ENCODE measurements at places on chromosomes 16 and 17.

DNA sequence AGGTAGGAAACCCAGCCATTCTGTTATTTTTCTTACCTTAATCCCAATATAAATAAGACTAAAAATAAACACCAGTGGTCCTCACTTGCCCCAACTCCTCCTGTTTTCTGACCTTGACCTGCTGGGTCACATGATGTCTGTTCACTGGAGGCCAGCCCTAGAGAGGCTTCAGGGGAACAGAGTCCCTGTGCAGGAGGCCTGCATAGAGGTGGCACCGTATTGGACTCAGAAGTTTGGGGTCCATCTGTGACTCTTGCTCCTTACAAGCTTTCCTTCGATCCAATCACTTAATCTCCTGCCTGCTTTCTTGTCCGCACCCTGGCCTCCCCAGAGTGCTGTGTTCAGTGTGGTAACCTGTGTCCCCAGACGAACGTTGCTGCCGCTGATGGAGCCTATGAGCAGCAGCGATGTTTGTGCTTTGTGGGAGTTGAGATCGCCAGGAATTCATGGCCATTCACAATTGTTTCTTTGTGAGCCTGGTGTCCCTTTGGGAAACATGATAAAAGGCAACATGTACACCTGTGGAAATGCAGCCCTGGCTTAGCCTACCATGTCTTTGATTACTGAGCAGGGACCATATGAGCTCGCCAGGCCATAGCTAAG lies 4.7 kb downstream of the IGSF6 start:
- DNase-seq = no peak

GRCh38 chr16:2250652-2251295 lies 613 bp downstream of the ECI1 start:
- no peak for DNase-seq

- DNase-seq = no peak
These were observed 1.2 kb downstream of the KCNJ16 start for GRCh38 chr17:70076189-70076588.

- DNase-seq = no peak
These were observed 6.5 kb upstream of the BAHCC1 start for GRCh38 chr17:81388612-81389367.

DNA sequence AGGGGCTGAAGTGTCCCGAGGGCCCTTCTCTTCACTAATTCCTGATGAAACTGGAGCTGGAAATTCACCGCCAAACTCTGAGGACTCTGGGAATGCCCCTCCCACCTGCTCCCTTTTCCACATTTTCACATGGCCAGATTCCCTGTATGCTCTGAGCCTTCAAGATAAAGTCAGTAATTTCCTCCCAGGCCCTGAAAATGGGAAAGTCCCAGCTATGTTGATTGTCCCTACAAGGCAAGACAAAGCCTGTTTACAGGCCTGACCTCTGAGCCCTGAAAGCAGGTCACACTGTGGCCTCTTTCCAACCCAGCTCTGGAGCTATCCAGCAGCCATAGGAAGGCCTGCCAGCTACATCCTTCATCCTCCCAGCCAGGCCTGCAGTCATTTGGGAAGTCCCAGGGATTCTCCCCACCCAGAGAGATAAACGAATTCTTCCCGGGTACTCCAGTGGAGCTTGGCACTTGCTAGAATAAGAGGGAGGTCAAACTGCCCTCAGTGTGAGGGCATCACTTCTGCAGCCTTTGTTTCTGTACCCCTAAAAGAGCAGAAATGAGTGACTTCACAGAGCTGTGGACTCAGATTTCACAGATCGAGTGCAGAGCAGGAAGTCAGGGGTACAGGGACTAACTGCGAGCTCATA lies 19.6 kb upstream of the CCL2 start:
- peak; percentile 93 for DNase-seq

DNA sequence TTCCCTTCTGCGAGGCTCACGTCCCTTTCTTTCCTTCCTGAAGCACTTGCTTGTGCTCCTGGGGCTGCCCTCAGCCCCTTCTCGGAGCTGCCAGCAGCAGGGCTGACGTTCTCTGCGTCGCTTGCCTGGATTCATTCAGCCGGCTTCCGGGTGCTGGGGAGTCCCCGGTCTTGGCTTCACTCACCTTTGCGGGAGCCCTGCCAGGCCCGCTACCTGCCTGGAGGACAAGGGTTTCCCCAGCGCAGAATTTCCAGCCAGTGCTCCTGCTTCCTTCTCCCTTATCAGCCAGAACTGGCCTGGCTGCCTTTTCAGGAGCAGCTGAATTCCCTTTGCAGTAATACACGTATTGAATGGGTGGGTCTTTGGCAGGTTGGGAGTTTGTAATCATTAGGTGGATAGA lies 22.1 kb upstream of the IL17C start:
- DNase-seq = no peak

DNA sequence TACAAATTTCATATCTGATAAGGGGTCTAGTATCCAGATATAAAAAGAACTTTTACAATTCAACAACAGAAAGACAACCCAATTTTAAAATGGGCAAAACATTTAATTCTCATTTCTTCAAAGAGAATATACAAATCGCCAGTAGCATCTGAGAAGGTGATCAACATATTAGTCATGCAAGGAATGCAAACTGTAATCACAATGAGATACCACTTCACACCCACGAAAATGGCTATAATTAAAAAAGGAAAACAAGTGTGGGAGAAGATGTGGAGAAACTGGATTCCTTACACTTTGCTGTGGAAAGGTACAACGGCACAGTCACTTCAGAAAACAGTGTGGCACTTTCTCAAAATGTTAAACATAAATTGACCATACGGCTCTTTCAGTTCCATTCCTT lies 168.2 kb downstream of the VPS53 start:
- no peak for DNase-seq

DNA sequence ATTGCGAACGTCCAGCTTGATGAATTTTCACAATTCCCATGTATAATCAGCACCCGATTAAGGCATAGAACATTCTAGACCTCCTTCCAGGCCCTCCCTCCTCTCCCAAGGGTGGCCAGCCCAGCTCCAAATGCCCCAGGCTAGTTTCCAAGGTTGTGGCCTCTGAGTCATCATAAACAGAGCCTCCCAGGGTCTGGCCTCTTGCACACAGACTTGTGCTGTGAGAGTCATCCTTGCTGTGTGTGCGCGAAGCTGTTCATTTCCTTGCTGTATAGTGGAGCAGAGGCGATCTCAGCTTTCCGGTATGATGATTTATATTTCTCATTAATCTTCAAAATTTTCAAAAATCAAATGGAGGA lies 20.5 kb upstream of the JPH3 start:
- peak; percentile 86 for DNase-seq

DNA sequence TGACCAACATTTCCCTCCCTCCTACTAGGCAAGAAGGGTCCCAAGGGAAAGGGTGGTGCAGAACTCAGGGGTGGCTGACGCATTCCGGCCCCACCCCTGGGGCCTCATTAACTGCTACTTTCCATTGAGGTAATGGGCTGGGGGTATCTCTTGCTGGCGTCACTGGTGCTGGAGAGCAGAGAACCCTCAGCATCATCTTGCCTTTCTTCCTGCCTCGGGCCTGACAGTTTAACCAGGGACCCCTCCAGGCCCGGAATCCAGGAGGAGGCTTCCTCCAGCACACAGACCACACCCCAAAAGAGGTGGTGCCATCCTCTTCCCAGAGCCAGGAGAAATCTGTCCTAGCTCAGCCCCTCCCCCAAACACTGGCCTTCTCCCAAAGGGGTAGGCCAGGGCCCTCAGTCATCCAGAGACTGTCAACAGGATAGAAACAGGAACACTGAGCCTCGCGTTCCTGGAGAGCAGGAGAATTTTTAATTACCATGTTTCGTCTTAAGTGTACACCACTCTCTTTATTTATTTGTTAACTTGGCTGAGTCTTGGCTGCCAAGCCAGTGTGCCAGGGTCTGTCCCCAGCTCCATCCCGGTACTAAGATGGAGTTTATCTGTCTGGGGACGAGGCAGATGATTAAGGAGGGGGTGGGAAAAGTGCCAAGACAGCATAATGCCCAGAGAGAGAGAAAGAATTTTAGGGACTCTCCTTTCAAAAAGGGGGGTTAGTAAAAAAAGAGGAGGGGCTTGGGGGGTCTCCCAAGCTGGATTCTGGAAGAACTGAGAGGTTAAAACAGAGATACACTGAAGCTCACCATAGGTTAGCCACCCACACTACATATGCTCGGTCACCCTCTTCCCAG lies 5.1 kb downstream of the ETV4 start:
- DNase-seq = no peak

- no peak for DNase-seq
These were observed 207.0 kb downstream of the STX8 start for GRCh38 chr17:9368631-9369030.

DNA sequence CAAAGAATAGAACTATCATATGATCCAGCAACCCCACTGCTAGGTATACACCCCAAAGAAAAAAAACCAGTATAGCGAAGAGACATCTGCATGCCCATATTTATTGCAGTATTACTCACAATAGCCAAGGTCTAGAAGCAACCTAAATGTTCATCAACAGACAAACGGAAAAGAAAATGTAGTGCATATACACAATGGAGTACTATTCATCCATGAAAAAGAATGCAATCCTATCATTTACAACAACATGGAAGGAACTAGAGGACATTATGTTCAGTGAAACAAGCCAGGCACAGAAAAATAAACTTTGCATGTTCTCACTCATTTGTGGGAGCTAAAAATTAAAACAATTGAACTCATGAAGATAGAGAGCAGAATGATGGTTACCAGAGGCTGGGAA lies 55.3 kb downstream of the WDR59 start:
- no peak for DNase-seq

- no peak for DNase-seq
These were observed 861 bp downstream of the RAB11FIP3 start for GRCh38 chr16:426115-426905.

GRCh38 chr17:63039899-63040602 lies 74.0 kb downstream of the TANC2 start:
- DNase-seq = no peak

GRCh38 chr17:31506517-31506916 lies 115.0 kb downstream of the RAB11FIP4 start:
- no peak for DNase-seq

DNA sequence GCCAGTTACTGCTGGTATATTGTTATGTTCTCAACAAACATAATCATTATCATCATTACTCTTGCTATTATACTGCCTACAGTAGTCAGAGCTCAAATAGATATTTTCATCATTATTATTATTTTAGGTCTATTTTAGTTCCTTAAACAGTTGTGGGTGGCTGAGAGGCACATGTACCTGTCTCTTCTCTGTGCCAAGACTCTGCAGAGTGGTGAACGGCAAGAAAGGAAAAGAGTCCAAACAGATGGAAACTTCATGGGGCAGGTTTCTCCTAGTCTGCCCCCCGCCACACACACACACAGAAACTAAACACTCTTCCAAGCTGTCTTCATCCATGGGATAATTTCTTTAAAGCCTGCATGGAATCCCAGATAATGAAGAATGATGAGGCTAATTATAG lies 77.7 kb upstream of the CLEC3A start:
- DNase-seq = no peak

DNA sequence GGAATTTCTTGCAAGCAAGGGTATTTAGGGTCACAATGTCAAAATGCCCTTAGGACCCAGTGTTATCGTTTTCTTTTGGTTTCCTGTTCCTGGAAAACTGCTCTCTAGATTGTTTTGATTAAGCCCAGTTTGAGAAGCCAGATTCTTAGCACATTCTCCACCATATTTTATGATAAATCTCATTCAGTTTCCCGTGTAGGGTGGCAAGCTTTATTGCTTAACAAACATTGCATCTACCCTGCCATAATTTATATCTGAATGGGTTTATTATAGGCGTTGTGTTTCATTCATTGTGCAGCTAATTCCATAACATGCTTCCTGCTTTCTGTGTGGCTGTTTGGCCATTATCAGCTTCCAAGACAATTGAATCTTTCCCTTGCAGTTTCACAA lies 389.1 kb upstream of the DYNLRB2 start:
- no peak for DNase-seq
